ENCODE measurements at places on chromosomes 5 and 9. TPM values are rescaled to one million over a fixed set of nuclear protein-coding genes. Genes with fewer than 3 reads are reported as not detected.

Gene OGN
- 27.4 TPM for total RNA-seq

Gene HOMER1
- 14.3 TPM for total RNA-seq

Gene CYFIP2
- 15.7 TPM for total RNA-seq

- peaks cover 28% of the 10 kb centered on the region for H3K4me1 ChIP-seq
- peaks cover 2% of the 10 kb centered on the region for H3K36me3 ChIP-seq
- H3K27ac ChIP-seq, result peak overlapping the region; percentile 8
- H3K27me3 ChIP-seq, result peaks cover 3% of the 10 kb centered on the region
- no peak overlapping the region for H3K4me3 ChIP-seq
Observed at GRCh38 chr9:20297646-20298084, 324.6 kb downstream of the MLLT3 start.

Gene C5orf63
- total RNA-seq, result 0.77 TPM

GRCh38 chr9:83029531-83030137, 33.3 kb downstream of the RASEF start:
- DNase-seq, result no peak
- H3K4me1 ChIP-seq, result peaks cover 33% of the 10 kb centered on the region
- no peaks in the 10 kb centered on the region for H3K27me3 ChIP-seq
- no peak overlapping the region for H3K27ac ChIP-seq
- no peak overlapping the region for H3K4me3 ChIP-seq

Gene ALDH1A1
- not detected for total RNA-seq

Gene PAEP
- total RNA-seq, result not detected

- no peaks in the 10 kb centered on the region for H3K36me3 ChIP-seq
- H3K4me3 ChIP-seq, result no peak overlapping the region
- H3K4me1 ChIP-seq, result no peaks in the 10 kb centered on the region
- no peak for DNase-seq
- peaks cover 55% of the 10 kb centered on the region for H3K27me3 ChIP-seq
- H3K27ac ChIP-seq, result no peak overlapping the region
Observed at GRCh38 chr5:141734501-141735229, 52.6 kb upstream of the ARAP3 start.

Gene PDE6A
- total RNA-seq, result 0.12 TPM

Gene BTNL8
- total RNA-seq, result not detected

Gene PDLIM4
- 59.2 TPM for total RNA-seq

DNA sequence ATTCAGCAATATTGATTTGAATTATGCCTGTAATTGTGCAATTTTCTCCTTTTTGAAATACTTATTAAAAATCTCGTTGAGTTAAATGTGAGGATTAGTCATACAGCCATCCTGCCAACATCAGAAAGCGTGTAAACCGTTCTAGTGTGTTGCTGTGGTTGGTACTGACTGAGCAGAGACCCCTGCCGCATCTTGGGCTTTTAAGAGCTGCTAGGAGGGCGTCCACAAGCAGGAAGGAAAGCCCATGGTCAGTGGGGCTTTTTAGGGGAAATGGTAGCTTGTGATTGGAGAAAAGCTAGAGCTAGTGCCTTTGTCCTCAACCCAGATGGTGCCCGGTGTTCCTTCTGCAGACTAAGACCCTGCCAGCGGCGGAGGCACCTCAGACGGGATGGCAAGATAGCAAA, 1.3 kb downstream of the SDHA start:
- no peak for DNase-seq
- peak overlapping the region; percentile 86 for H3K27ac ChIP-seq
- H3K27me3 ChIP-seq, result no peaks in the 10 kb centered on the region
- H3K4me1 ChIP-seq, result peaks cover 61% of the 10 kb centered on the region
- peak overlapping the region; percentile 86 for H3K4me3 ChIP-seq

Gene GRXCR2
- total RNA-seq, result not detected

Gene PLPP1
- 58.4 TPM for total RNA-seq

Gene SH3GL2
- not detected for total RNA-seq

DNA sequence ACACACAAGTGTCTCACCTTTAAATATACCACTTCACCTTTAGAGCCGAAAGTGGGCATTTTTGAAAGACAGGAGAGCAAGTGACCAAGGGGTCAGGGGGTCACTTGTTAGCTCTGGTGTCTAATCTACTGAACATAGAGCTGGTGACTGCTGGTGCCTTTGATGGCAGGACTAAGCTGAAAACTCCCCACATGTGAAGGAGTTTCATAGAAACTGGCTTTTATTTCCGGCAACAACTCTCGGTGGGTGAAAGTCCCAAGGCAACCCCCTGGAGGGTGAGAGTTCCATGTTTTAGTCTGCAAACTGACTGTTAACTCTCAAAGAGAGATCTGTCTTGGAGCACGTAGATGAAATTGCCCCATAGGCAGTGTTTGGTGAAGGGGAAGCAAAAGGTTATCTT, 466.9 kb downstream of the DMRTA1 start:
- peaks cover 8% of the 10 kb centered on the region for H3K27me3 ChIP-seq
- no peak overlapping the region for H3K4me3 ChIP-seq
- no peaks in the 10 kb centered on the region for H3K36me3 ChIP-seq

DNA sequence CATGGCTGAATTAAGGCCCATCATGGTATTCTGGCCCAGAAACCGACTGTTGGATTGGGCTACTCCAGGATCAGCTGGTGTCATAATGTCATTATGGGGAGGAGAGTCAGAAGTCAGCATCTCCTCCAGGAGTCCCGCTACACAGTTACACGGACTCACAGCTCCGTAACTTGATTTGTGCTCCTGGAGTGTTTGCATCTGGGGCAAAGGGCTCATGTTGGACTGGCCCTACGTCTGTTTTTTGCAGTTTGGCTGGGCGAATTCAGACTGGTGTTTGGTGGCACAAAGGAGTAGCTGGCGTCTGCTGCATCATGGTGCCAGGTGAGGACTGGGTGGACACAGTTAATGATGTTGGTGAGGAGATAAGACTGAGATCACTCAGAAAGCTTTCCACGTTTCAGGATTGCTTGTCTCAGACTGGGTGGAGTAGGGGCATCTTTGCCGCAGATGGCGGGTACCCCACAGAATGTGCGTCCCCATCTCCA, 31.3 kb downstream of the OR2V1 start:
- peaks cover 2% of the 10 kb centered on the region for H3K36me3 ChIP-seq
- no peak overlapping the region for H3K27ac ChIP-seq
- peaks cover 26% of the 10 kb centered on the region for H3K27me3 ChIP-seq
- no peak overlapping the region for H3K4me3 ChIP-seq
- no peak for DNase-seq

GRCh38 chr5:160626322-160626721, 204.7 kb downstream of the PTTG1 start:
- no peak for DNase-seq
- H3K27ac ChIP-seq, result no peak overlapping the region
- peaks cover 3% of the 10 kb centered on the region for H3K27me3 ChIP-seq
- H3K36me3 ChIP-seq, result no peaks in the 10 kb centered on the region
- no peak overlapping the region for H3K4me3 ChIP-seq

DNA sequence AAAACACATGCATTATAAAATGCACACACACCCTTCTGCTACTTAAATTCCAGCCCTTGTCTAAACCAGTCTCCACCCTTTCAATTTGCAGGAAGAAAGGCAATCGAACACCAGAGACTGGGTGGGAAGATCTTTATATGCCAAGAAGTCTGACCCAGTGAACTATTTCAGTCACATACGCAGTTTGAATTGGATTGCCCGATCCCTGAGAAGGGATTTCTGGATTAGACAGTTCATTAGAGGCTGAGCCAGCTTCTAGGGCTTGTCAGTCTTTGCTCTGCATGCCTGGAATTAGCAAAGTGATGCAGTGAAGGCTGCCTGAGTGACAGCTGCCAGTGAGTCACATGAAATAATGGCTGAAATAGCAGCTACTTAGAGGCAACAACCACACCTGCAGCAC, 159.9 kb downstream of the PPP2R2B start:
- no peak overlapping the region for H3K4me3 ChIP-seq
- peaks cover 3% of the 10 kb centered on the region for H3K27me3 ChIP-seq
- H3K27ac ChIP-seq, result no peak overlapping the region
- H3K4me1 ChIP-seq, result peaks cover 5% of the 10 kb centered on the region
- H3K36me3 ChIP-seq, result no peaks in the 10 kb centered on the region
- DNase-seq, result no peak

Gene STPG3
- total RNA-seq, result not detected

DNA sequence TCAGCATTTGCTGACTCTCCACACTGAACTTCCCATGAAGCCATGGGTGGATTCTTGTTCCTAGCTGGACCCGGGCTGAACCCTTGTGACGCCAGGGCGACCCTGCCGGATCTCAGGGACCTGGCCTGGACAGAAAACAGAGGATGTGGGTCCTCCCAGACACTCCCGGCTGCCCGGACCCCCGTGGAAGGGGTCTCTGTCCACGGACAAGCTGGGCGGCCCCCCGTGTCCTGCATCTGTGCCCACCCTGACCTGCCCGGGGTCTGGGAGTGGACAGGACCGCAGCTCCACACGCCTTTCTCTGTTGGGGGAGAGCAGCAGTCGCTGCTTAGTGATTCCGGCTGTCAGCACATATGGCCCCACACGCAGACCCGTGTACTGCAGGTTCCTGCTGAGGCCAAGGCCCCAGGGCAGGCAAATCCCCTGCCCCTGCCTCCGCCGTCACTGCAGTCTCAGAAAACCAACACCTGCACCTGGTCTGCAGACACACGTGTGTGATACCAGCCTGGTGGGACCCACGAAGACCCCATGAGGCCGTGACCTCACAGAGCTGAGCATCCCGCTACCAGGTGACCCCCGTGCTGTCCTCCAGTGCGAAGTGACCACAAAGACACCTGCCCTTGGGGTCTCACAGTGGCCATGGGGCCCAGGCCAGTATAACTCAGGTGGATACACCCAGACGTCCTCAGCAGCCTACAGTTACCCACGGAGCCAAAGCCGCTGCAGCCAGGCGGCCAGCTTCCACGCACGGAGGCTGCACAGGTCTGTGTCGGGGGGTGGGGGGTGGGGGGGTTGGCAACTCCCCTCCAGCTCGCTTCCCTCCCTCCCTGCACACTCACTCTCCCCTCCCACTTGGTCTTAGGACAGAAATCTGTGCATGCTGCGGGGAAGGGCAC, 50.6 kb downstream of the NKD2 start:
- no peak overlapping the region for H3K4me3 ChIP-seq
- H3K36me3 ChIP-seq, result no peaks in the 10 kb centered on the region
- peaks cover 2% of the 10 kb centered on the region for H3K27me3 ChIP-seq
- H3K4me1 ChIP-seq, result no peaks in the 10 kb centered on the region

Gene LARP1
- total RNA-seq, result 272 TPM

DNA sequence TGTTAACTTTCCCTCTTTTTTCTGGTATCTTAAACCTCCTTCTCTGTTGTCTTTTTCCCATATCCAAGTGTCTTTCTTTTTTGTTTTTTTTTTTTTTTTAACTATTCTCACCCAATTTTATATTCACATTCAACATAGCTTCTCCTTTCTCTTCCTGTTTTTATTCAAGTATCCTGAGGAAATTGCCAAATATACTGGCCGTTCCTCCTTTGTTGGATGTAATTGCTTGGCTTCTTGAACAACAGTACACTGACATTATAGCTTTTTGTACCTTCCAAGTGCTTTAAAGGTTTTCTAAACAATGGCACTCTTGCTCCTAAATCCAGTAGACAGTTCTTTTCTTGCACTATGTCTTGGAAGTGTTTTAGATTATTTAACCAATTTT, 1146.8 kb downstream of the MAT2B start:
- H3K27me3 ChIP-seq, result peaks cover 5% of the 10 kb centered on the region
- no peak overlapping the region for H3K27ac ChIP-seq
- no peaks in the 10 kb centered on the region for H3K4me1 ChIP-seq

GRCh38 chr5:99348597-99348996, 419.8 kb upstream of the CHD1 start:
- no peaks in the 10 kb centered on the region for H3K36me3 ChIP-seq
- H3K27ac ChIP-seq, result no peak overlapping the region
- no peak overlapping the region for H3K4me3 ChIP-seq
- H3K4me1 ChIP-seq, result no peaks in the 10 kb centered on the region

Data from chondrocyte (in vitro differentiated cells).